Stimulated activated CD4-positive, alpha-beta T cell treated with anti-CD3 and anti-CD28 coated beads, Interleukin-12 subunit alpha, Interleukin-12 subunit beta, amount 100 ng/mL, for 48 hours (primary cell): ENCODE measurements at places on chromosomes 11 and 22.

DNA sequence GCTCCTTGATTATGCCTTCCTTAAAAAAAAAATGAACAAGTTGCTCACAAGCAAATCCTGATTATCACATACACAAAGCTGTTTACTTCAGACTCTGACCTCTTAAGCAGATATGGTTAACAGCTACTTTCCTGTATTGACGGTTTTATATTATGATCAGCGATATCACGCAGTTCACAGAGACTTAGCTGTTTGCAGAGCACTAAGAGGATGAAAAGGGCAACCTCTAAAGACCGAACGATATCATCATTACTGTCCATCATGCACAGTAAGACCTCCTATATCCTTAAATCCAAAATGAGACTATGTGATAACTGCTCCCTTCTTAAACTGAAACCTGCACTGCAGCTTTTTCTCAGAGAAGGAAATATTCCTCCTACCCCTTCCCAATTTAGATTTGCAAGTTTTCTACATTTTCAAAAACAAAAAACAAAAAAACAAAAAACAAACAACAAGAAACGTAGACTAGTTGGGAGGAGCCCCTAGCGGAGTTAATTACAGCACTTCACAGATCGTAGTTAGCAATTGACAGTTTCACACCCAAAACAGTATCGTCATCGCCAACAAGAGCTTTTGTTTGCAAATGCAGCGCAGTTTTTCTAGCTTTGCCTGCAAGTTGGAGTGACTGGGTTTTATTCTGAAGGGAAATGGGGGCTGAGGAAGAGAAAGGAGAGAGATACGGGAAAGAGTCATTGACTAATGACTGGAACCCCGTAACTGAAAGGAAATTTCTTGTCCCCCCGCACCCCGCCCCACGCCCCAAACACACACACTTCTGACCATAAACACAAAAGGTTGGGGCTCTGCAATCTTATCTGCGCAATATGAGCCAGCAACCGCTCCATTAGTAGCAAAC, 1.2 kb downstream of the DDX6 start:
- DNase-seq = no peak

- no peak for DNase-seq
Measured at GRCh38 chr11:10164621-10165020, 129.4 kb downstream of the SBF2 start.

GRCh38 chr11:134574947-134575346, 162.9 kb upstream of the B3GAT1 start:
- DNase-seq = no peak

GRCh38 chr11:118319337-118319707, 14.8 kb downstream of the CD3E start:
- no peak for DNase-seq

- DNase-seq = no peak
Measured at GRCh38 chr11:128473636-128474035, 113.7 kb downstream of the ETS1 start.

GRCh38 chr22:48224332-48224731, 1461.9 kb downstream of the TBC1D22A start:
- DNase-seq = no peak
